LNCaP clone FGC (cell line): ENCODE measurements at places on chromosomes 3 and 15.

DNA sequence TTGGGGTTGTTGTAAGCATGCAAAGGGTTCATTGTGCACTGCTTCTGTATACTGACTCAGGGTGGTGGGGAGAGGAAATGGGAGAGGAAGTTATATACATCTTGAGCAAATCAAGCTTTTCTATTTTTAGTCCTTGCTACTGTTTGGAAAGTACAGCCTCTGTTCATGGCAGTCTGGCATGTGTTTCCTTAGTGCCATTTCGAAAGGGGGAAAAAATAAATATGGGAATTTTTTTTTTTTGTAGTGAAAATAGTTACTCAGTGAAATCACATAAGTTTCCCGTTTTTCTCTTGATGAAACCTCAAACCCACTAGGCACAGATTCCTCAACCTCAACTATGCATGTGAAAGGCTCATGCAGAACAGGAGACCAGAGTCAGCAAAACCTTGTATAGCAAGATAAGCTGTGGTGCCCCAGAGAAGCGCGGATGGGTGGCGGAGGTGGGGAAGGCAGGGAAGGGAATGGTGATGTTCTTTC, 353.3 kb downstream of the LPP start:
- no peak for DNase-seq

DNA sequence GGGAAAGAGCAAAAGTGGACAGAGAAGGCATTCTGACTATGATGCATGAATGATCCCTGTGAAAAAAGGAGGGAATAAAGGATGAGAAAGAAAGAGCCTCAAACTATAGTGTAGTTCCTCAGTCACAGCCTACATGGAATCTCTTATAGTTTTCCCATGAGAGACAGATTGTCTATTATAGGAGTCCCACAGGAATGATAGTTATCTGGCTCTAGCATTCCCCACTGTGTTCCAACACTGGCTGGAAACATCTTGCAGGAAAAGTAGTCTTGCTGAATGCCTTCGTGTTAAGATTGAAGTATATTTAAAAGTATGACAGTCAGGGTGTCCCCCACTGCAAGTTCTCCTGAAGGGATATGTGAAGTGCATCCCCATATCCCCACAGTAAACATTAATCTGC, 641.5 kb upstream of the NECTIN3 start:
- no peak for DNase-seq

- no peak for DNase-seq
Measured at GRCh38 chr3:158918008-158918407, 116.2 kb downstream of the MFSD1 start.

DNA sequence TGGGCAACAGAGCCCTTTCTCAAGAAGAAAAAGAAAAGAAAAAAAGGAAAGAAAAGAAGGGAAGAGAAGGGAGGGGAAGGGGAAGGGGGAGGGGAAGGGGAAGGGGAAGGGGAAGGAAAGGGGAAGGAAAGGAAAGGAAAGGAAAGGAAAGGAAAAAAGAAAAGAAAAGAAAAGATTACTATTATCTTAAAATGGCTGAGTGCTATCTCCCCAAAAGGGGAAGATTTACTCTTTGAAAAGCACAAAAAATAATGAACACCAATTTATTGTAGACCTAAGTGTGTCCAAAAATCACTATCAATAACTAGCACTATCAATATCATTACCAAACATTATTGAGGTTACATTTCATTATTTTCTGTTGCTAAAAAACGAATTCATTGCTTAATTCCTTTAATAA, 89.0 kb downstream of the ATP1B3 start:
- no peak for DNase-seq

GRCh38 chr15:89777073-89777751, 1.1 kb downstream of the MESP2 start:
- DNase-seq = no peak

- peak; percentile 33 for DNase-seq
Measured at GRCh38 chr3:22117751-22118346, 366.8 kb upstream of the ZNF385D start.

DNA sequence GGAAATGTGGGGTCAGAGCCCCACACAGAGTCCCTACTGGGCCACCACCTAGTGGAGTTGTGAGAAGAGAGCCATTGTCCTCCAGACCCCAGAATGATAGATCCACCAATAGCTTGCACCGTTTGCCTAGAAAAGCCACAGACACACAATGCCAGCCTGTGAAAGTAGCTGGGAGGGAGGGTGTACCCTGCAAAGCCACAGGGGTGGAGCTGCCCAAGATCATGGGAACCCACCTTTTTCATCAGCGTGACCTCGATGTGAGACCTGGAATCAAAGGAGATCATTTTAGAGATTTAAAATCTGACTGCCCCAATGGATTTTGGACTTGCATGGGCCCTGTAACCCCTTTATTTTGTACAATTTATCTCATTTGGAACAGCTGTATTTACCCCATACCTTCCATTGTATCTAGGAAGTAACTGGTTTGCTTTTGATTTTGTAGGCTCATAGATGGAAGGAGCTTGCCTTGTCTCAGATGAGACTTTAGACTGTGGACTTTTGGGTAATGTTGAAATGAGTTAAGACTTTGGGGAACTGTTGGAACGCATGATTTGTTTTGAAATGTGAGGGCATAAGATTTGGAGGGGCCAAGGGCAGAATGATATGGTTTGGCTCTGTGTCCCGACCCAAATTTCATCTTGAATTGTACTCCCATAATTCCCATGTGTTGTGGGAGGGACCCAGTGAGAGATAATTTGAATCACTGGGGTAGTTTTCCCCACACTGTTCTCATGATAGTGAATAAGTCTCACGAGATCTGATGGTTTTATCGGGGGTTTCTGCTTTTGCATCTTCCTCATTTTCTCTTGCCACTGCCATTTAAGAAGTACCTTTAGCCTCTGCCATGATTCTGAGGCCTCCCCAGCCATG, 49.0 kb downstream of the CD200 start:
- DNase-seq = no peak
